ENCODE measurements at places on chromosomes 3 and 15.
A peak's percentile ranks its signal among the peaks of the same experiment; 100 is the strongest.

DNA sequence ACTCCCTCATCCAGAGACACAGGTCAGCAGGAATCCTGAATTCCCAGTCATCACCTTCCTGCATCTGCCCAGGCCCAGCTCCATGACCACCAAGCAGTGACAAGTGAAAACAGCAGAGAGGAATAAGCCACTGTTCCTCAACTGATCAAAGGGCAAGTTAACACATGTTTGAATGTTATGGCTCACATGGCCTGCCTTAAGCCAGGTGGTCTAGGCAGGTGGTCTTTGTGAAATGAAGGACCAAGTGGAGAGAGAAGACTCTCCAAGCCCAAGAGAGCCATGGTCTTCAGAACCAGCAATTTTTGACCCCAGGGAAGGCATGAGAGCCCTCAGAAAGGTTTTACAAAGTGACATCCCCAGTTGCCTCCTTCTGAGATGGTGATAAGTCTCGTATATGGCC is 161.8 kb downstream of the EPHB1 start:
- no peak for DNase-seq

GRCh38 chr3:14319654-14320182 is 82.7 kb upstream of the SLC6A6 start:
- peak; percentile 3 for DNase-seq

DNA sequence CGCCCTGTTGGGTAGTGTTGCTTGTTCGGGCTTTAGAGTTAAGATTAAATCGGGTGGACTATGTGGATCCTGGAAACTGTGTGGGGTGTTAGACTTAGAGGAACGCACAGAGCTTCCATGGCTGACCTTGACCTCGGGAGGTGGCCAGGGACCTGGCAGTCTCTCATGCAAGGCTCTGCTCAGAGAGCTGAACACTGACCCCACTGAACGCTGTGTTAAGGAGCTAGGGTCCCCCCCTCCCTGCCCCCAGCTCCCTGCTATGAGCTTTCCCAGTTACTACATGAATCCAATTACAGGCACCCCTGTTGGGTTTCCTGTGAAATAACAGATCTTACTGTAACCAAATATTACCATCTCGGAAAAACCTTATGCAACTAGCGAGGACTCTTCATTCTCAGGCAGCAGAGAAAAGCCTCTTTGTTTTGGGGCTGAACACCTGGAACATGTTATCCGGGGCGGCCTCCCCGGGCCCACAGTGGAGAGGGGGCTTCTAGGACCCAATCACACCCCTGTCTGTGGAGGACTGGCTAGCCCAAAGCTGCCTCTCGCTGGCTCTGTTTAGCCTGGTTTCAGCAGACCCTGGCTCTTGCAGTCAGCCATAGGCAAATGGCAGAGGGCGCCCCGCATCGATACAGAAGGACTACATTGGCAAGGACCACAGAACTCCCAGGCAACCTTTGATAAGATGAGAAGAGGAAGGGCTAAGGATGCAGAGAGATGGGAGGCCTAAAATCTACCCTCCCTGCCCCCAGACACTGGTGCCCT is 25.8 kb upstream of the ALDH1A3 start:
- DNase-seq: no peak

DNA sequence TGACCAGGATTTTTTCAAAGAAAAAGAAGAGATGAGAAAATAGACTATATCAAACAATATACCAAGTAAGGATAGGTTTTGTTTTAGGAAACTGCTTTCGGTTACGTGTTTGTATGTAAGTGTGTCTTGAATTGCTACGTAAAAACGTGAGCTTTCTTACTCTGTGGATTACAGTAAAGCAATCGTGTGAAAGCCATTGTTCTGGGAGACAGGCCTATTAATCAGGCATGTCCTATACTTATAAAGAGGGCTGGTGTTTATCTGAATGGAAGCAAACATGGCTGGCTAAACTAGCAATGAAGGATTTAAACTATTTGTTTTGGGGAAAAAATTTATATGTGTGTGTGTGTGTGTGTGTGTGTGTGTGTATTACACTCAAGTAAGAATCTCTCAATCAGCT is 2.6 kb downstream of the EHHADH start:
- DNase-seq: no peak

DNA sequence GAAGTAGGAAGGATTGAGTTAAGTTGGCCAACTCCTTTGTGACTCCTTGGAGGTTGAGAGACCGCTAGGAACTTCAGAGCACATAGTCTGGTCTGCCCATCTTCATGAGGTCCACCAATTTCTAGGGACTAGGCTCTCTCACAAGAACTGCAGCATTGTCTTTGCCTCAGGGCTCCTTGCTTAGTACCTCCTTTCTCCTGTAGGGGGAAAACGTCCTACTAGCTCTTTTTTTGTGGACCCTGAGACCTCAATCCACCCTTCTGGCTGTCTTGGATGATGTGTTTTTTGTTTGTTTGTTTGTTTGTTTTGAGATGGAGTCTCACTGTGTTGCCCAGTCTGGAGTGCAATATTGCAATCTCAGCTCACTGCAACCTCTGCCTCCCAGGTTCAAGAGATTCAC is 21.6 kb downstream of the REC114 start:
- no peak for DNase-seq

- DNase-seq: no peak
Measured at GRCh38 chr15:62684123-62684808, 358.3 kb upstream of the TPM1 start.

GRCh38 chr15:58562135-58562534 is 130.3 kb downstream of the LIPC start:
- DNase-seq: no peak

GRCh38 chr3:107993771-107994170 is 97.1 kb downstream of the CD47 start:
- no peak for DNase-seq

GRCh38 chr3:51799879-51800749 is 21.1 kb upstream of the IQCF6 start:
- peak; percentile 21 for DNase-seq

GRCh38 chr3:172270557-172271166 is 177.6 kb downstream of the GHSR start:
- DNase-seq: no peak

DNA sequence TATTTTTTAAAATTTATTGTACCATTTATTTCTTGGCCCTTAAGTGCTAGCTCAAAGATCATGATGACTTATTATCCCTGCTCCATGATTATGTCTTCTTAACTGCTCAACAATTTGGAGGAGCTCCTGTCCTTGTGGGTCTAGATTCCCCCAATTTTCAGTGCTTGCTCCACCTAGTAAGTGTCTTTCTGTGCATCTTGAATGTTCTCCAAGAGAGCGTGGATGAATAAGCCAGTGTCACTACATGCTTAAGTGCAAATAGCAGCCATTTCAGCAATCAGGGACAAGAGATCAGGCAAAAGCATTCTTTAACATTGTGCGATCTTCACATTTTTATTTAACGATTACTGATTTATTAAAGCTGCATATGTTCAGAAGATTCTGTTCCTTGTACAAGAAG is 99.4 kb downstream of the ALCAM start:
- DNase-seq: peak; percentile 51

- DNase-seq: no peak
Measured at GRCh38 chr3:114855839-114856238, 291.2 kb downstream of the ZBTB20 start.

- DNase-seq: no peak
Measured at GRCh38 chr3:54069961-54070360, 52.4 kb upstream of the CACNA2D3 start.

GRCh38 chr3:143839980-143840379 is 8.3 kb downstream of the SLC9A9 start:
- DNase-seq: no peak

- DNase-seq: no peak
Measured at GRCh38 chr3:20572473-20572872, 386.5 kb upstream of the SGO1 start.

DNA sequence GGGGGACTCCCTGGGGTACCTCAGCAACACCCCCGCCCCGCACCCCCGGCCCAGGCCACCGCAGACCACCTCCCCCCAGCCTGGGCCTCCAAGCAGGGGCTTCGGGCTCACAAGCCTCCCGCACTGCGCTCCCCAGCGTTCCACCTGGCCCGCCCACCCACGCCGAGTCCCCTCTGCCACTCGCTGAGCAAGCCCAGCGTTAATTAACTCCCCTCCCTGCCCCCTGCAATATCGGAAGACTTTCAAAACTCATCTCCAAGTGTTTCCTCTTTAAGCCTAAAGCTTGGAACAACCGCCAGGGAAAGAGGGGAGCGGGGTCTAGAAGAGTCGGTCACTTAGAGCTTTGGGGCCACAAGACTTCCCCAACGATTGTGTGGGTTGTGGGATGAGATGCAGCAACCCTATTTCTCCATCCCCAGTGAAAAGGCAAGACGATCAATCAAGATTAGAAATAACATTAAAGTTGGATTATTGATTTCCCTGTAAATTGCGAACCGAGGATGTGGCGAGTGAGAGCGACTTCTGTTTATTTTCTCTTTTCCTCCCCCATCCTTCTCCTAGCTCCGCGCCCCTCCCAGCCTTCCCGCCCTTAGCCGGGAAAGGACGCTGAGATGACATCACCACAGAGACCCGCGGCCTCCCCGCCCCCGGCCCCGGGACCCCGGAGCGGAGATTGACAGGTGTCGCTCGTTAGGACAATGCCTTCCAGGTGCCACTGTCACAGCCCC is 30.2 kb downstream of the NR2F2 start:
- DNase-seq: no peak

GRCh38 chr15:72077950-72078349 is 40.0 kb downstream of the MYO9A start:
- no peak for DNase-seq

DNA sequence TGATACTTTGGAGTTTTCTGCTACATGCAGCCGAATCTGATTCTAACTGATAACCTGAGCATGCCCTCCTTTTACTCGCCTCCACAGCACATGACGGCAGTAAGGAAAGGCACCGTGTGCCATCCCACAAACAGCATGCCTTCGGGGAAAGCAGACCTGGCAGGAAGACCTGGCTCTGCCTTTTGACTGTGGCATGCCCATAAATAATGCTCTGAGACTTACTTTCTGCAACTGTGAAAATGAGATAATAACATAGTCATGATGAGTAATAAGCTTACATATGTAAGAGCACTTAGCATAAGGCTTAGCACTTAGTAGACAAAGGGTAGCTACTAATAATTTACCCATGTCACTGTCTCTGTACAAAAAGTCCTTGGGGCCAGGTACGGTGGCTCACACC is 32.9 kb downstream of the MTHFS start:
- DNase-seq: no peak

- DNase-seq: no peak
Measured at GRCh38 chr15:99442252-99442897, 123.4 kb upstream of the MEF2A start.

DNA sequence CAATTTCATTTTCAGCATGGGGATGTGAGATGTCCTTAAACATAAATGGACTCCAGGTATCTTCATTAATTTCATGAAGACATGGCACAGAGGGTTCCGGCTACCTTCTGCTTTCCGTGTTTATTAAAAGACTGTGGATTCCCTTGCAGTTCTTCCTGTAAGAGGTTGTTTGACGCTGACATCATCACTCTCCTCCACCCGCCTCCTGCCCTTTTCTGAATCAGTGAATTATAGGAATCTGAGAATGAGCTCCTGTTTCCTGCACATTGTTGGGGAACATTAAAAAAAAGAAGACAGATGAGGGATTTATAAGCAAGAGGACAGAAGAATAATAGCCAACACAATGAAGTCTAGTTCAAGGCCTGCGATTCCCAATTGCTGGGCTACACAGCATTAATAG is 191.3 kb downstream of the LPP start:
- DNase-seq: no peak

DNA sequence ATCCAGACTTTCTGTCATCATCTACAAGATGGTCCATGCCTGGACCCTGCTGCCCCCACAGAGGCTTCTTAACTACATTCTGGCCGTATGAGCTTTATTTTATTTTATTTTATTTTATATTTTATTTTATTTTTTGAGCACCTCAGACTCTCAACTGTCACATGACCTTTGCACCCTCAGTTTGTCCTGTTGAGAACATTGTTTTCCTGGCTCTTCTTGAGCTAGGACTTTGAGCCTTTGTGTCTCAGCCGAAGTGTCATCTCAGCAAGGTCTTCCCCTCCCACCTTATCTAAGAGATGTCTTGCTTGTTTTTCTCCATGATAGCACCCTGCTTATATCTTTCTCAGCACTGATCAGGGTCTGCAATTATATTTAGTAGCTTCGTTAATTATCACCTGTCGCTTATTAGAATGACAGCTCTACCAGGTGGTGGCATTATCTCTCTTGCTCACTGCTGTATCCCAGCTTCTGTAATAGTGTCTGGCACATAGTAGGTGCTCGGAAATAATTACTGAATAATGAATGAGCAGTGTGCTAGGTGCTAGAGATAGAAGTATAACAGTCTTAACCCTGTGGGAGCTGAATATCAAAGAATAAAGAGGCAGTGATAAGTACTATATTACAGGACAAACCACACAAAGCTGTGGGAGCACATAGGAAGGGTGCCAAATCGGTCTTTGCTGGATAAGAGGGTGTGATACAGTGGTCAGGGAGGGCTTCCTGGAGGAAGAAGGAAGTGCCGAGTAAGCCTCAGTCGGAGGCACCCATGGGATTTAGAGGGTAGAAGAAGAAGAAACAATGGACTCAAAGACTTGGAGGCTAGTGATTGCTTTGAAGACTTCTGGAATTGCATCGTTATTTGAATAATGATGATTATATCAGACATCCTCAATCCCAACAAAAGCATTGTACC is 136.2 kb downstream of the ITPR1 start:
- DNase-seq: no peak

- peak; percentile 75 for DNase-seq
Measured at GRCh38 chr3:193673845-193674244, 80.8 kb downstream of the OPA1 start.

GRCh38 chr15:83352119-83352518 is 67.7 kb upstream of the BNC1 start:
- DNase-seq: no peak

- no peak for DNase-seq
Measured at GRCh38 chr3:173019378-173019777, 121.7 kb downstream of the SPATA16 start.

DNA sequence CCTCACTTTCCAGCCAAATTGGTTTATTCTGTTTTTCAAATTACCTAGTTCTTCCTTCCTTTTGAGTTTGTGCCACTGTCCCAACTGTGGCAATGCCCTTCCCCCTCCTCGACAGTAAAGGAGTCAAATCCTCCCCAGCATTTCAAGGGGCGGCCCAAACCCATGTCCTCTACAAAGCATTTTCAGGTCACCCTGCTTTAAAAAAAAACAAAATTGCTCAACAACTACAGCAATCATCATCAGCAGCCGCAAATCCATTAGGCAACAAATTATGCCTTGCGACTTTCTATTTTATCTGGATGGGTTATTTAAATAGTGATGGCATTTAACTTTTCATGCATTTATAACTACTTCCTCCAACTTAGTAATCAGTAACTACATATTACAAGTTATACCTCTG is 32.7 kb downstream of the PLD1 start:
- DNase-seq: no peak

GRCh38 chr15:57756466-57756865 is 50.0 kb downstream of the POLR2M start:
- no peak for DNase-seq
